Neural crest cell (in vitro differentiated cells): ENCODE measurements at places on chromosomes 16 and 17. TPM values are rescaled to one million over a fixed set of nuclear protein-coding genes. Genes with fewer than 3 reads are reported as not detected.

- DNase-seq: no peak
- H3K27me3 ChIP-seq: no peaks in the 10 kb centered on the region
- no peaks in the 10 kb centered on the region for H3K36me3 ChIP-seq
- H3K4me3 ChIP-seq: no peak overlapping the region
Observed at GRCh38 chr16:83929811-83930555, 23.1 kb upstream of the OSGIN1 start.

Gene CLEC19A
- not detected in 2 replicates for total RNA-seq

Gene CLEC18B
- total RNA-seq: 1.4 and 2.1 TPM in 2 replicates

Gene ZNF423
- 55.0 and 55.4 TPM in 2 replicates for total RNA-seq

GRCh38 chr16:81319221-81319912, 4.6 kb downstream of the GAN start:
- DNase-seq: no peak
- peaks cover 10% of the 10 kb centered on the region for H3K4me1 ChIP-seq
- H3K27me3 ChIP-seq: no peaks in the 10 kb centered on the region
- H3K4me3 ChIP-seq: peak overlapping the region; percentile 27

Gene DPEP3
- total RNA-seq: not detected in 2 replicates

- H3K27me3 ChIP-seq: no peaks in the 10 kb centered on the region
- no peak overlapping the region for H3K4me3 ChIP-seq
- no peak overlapping the region for H3K27ac ChIP-seq
- H3K4me1 ChIP-seq: peaks cover 34% of the 10 kb centered on the region
Observed at GRCh38 chr16:72873044-72873443, 174.9 kb downstream of the ZFHX3 start.

DNA sequence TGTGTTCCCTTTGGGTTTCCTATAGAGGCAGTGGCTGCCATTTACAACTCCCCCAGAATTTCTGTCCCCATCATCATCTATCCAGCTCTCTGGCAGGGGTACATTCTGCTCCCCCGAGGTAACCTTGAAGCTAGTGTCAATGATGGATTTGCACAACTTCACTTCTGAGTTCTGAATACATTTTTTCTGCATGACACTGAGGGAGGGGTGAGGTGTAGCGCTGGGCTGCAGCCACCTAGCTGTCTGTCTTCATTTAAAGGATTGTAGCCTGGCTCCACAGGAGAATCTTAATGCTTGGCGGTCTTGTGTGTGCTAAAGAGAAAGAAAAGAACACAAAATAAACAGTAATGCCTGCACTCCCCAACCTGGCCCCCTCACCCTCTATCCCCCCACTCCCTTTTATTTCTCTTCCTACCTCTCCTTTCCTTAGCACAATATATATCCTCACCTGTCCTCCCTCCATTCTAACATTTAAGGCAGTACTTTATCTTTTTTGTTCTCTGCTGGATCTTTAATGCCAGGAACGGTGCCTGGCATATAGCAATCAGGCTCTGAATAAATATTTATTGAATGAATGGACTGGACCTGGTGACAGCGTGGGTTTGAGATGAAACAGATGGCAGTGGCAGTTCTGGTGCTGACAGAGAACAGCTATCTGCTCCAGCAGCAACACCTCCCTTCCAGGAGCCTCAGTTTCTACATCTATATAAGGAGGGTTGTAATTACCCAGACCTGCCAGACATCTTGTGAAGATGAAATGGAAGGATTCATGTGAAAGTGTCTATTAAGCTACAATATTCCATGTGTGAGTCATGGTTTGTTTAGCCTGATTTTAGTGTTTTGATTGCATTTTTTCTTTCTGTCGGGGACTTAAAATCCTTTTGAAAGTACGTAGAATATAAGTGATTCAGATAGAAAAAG, 163.5 kb upstream of the CDH11 start:
- no peaks in the 10 kb centered on the region for H3K36me3 ChIP-seq
- DNase-seq: no peak
- peaks cover 37% of the 10 kb centered on the region for H3K4me1 ChIP-seq
